ENCODE measurements at places on chromosomes 11 and 22.

GRCh38 chr11:94838027-94838731, 70.0 kb downstream of the AMOTL1 start:
- no peak for DNase-seq

GRCh38 chr22:33803371-33804282, 116.6 kb downstream of the LARGE1 start:
- DNase-seq: no peak

DNA sequence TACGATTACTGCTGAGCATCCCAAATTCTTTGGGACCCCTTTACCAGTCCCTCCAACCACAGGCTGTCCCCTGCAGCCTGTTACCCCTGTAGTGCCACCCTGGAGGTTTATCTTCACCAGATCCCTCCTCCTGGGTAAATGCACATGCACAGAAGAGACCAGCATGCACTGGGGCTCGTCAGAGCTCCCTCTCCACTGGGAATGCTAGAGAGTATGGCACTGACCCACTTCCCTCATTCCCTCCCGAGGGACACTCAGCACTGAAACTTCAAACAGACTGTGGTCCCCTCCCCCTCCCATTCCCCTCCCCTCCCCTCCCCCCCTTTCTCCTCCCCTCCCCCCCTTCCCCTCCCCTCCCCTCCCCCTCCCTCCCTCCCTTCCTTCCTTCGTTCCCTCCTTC, 49.1 kb downstream of the C11orf91 start:
- DNase-seq: no peak

- DNase-seq: no peak
Observed at GRCh38 chr11:37544491-37544890, 946.5 kb upstream of the RAG2 start.

GRCh38 chr11:28874706-28875105, 766.5 kb downstream of the METTL15 start:
- no peak for DNase-seq

DNA sequence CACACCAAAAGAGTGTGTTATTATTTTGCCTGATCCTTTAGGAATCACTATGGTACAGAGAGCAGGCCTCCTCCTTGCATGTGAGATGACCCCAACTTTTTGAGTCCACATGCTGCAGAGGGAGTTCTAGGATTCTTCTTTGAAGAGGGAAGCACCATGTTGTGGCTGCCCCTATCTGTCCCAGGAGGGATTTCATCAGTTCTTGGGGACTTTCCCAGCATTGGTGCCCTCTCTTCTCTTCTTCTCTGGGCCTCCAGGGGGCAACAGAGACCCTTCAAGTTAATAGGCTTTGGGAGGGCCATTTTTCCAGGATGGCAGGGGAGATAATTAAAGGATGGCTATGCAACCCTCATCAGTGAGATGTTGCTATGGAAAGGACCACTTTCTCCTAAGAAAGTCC, 3.6 kb downstream of the MMP1 start:
- DNase-seq: no peak

- no peak for DNase-seq
Observed at GRCh38 chr11:69539416-69540117, 58.1 kb downstream of the LINC01488 start.

- no peak for DNase-seq
Observed at GRCh38 chr22:26602127-26602526, 12.2 kb upstream of the TPST2 start.

DNA sequence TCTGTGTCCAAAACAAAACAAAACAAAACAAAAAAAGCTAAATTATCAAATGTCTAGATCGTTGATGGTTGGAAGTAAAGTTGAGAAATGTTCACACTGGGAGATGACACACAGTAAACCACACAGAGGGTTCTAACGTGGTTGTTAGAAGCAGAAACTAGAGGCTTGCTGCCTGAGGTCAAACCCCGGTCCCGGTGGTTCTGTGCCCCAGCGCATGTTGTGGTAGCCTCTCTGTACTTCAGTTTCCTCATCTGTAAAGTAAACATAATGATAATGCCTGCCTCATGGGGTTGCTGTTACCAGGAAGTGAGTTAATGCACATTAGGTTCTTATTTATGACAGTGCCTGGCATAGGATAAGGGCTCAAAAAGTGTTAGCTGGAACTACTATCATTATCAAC, 33.4 kb downstream of the PPARA start:
- no peak for DNase-seq

DNA sequence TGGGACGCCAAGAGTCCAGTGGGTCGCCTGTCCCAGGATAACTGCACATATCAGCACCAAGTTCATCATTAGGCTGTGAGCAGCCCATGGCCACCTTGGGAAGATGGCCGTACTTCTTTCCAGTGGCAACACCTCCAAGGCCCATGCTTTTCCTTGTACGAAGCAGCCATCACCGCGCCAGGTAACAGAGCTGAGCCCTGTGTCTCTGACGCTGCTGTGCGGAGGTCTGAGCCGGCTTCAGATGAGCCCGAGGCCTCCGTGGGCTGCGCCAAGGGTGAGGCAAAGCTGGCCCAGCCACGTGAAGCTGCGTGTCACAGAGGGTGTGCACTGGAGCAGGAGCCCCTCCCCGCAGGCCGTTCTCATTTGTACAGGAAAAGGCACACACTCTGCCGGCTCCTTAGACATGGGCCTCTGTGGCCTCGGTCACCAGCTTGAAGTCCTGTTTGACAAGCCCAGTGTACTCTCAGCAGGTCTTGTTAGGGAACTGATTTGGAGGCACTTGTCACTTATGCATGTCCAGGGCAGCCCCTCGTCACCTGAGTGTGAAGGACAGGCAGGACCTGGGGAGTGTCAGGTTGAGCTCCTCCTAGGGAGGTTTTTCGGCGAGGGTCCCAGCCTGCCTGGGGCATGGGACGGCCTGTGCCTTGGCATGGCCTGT, 401.5 kb downstream of the TBC1D22A start:
- no peak for DNase-seq

- DNase-seq: no peak
Observed at GRCh38 chr11:58330861-58331260, 28.0 kb downstream of the OR5B17 start.

DNA sequence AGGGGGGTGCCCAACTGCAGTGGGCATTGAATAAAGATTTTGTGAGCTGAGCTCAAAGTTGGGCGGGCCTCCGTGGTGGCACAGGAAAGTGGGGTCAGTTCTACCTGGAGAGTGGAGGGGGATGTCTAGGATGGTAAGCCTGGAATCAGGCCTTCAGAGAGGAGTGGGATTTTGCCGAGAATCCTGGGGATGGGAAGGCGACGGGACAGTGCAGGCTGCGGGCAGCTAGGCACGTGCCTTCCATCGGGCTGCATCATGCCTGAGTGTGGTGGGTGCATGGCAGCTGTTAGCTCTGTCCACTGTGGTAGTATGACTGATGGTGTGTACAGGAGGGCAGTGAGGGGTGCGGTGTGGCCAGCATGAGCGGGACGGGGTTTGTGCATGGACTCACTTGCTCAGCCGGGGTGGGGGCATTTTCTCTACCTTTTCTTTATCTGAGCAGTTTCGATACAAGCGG, 3.6 kb downstream of the SHANK3 start:
- DNase-seq: no peak

GRCh38 chr11:57276971-57277675, 40.1 kb upstream of the APLNR start:
- no peak for DNase-seq

- DNase-seq: no peak
Observed at GRCh38 chr11:77871855-77872254, 50.9 kb downstream of the AAMDC start.

DNA sequence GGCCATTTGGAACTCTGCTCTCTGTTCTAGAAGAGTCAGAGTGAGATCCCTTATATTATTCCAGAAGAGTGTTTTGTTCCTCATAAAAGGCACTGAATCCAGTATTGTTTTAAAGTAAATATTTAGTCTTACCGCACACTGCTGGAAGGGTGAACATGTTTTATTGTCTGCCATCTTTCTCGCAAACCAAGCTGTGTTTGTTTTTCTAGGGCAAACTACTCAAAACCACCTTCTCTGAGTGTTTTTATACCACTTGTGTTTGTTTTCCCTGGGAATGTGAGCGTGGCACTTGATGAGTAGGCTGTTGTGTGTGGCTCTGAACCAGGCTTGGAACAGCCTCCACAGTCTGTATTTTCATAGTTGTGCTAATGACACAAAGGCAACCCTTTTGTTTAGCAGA, 89.8 kb downstream of the DBX1 start:
- DNase-seq: no peak

- DNase-seq: no peak
Observed at GRCh38 chr22:50527921-50528681, 1.7 kb downstream of the TYMP start.

- no peak for DNase-seq
Observed at GRCh38 chr22:44445307-44445680, 52.7 kb downstream of the RTL6 start.

DNA sequence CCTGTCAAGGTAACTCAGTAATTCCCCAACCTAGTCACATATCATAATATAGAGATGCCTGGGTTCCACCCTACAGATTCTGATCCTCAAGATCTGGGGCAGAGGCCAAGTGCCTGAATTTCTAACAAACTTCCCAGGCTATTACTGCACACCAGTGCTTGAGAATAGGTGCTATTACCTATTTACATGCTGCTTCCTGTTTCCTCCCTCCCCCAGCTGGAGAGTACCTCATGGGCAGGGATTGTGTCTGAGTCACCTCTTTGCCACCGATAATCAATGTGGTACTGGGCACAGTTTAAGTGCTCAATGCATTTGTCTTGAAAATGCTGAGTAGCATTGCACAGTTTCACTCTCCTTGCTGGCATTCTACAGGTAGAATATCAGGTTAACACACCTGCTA, 582.2 kb upstream of the CADM1 start:
- no peak for DNase-seq

DNA sequence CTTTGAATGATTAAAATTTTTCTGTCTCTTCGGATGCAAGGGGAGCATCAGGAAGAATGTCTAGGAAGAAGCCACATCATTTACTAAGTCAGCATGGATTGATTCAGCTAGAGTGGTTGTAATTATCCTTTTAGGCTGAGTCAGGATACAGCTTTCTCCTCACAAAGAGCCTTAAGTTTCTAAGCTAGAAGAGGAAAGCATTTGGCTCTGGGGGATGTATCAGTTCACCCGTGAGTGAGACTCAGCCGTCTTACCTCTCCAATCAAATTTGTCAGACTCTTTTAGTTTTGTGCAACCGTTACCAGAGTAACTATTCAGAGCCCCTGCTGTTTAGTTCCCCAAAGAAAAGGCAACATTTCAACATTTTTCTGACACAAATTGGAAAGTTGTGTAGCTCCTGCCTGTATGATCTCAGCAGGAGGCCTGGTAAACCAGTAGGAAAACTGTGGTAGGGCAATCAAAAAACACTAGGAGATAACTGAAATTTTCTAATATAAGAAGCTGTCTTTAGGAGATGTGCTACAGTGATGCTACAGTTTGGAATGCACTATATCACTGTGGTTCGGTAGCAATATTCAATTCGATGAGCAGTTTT, 432.4 kb upstream of the LUZP2 start:
- no peak for DNase-seq

DNA sequence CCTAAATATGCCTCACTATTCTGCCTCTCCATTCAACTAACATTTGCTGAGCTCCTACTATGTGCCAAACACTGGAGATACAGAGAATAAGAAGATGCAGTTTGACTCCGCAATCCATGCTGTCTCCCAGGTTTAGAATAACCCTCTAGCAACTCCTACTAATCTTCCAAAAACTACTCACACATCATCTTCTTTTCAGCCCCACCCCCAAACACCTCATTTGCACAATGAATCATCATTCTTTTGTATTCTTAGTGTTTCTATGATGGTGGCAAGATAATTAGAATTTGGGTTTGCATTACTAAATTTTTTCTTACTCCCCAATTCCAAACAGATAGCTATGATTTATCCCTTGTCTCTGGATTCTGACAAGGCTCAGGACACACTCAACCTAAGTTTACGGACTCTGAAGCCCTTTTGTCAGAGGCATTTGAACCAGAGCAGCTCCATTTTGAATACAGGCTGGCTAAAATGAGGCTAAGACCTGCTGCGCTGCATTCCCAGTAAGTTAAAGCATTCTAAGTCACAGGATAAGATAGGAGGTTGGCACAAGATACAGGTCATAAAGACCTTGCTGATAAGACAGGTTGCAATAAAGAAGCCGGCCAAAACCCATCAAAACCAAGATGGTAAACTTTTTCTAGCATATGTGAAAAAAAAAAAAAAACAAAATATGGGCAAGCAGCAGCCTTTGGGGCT, 1038.9 kb downstream of the DLG2 start:
- DNase-seq: no peak

- no peak for DNase-seq
Observed at GRCh38 chr22:45136594-45136993, 27.1 kb upstream of the NUP50 start.

- DNase-seq: no peak
Observed at GRCh38 chr22:37559901-37560607, at the start of gene CDC42EP1. Gene CDC42EP1, plus strand, starts transcription at chr22:37560480. Its CDS starts 5,870 bp downstream, at chr22:37566350.

- DNase-seq: no peak
Observed at GRCh38 chr11:128501632-128502549, 85.5 kb downstream of the ETS1 start.
